ENCODE measurements at places on chromosomes 5 and 9. TPM values are rescaled to one million over a fixed set of nuclear protein-coding genes. Genes with fewer than 3 reads are reported as not detected.

EXOSC3 gene
- total RNA-seq, result 30.1 TPM

- DNase-seq, result peak; percentile 44
Measured at GRCh38 chr9:120893611-120894307, 16.8 kb upstream of the PHF19 start.

- peak; percentile 75 for DNase-seq
Measured at GRCh38 chr5:80125962-80126480, 90.9 kb downstream of the THBS4 start.

DNA sequence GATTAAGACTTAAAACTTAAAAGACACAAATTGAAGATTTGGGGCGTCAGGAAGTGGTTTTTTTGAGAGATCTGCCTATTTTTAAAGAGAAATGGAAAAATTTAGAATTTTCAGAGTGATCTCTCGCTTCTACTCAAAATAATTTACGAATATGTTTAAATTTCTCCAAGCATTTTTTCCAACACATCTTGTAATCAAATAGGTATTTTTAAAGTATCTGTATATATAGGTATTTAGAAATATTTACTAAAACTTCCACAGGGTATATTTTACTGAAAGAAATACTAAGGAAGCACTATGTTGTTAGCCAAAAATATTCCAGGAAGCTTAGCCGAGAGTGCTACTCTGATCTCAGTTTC is 9.8 kb upstream of the PCDHB1 start:
- no peak for DNase-seq

GRCh38 chr9:105437704-105438103 is 10.1 kb upstream of the FSD1L start:
- DNase-seq, result no peak
